CD8-positive, alpha-beta memory T cell (primary cell): ENCODE measurements at places on chromosomes 7 and 10.

GRCh38 chr7:81420526-81421226 lies 349.2 kb downstream of the HGF start:
- DNase-seq, result no peak

GRCh38 chr10:71362141-71362540 lies 34.6 kb upstream of the CDH23 start:
- no peak for DNase-seq

DNA sequence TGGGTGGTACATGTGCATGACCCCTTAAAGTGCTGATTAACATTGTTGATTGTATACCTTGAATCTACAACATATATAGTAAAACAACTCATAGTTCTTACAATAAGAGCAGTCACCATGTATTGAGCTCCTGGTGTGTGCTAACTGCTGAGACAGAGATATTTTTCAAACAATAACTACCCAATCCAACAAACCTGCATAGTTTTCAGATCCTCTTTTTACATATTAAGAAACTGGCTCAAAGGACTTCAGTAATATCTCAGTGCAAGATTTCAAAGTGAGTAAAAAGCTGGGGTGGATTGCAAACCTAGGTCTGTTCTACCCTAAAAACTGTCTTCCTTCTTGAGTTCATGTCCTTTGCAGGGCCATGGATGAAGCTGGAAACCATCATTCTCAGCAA lies 272.2 kb downstream of the SNX13 start:
- no peak for DNase-seq

GRCh38 chr7:52498366-52498765 lies 537.1 kb upstream of the POM121L12 start:
- DNase-seq, result no peak
